NCI-H69 (cell line): ENCODE measurements at places on chromosomes 7 and 10.

DNA sequence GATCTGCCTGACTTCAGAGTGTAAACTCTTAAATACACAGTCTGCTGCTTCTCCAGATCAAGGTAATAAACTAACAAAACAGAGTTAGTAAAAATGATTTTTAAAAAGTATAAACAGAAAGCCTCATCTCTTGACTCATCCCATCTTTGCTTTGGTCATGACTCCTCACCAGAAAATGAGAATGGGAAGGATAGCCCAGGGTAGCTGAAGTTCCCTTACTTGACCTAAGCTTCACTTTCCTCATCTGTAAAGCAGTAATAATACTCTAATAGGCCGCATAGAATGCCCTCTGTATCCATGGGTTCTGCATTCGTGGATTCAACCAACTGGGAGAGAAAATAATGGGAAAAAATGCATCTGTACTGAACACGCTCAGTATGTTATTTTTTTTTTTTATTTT is 11.3 kb upstream of the SLC25A28 start:
- DNase-seq: no peak

DNA sequence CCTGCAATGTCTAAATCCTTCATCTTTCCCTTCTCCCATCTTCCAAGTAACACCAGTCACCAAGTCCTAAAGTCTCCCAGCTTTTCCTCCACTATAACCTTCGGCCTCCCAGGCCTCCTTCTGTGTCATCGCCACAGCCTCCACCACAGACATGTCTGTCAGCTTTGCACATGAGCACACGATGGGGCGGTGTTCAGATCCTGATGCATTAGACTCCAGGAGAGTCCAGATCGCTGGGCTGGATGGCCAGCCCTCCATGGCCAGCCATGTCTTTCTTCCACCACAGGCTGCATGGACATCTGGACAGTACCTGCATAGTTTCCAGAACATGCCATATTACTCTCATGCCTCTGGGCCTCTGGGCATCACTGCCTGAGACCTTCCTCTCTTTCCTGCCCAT is 974.2 kb upstream of the ZNF722 start:
- no peak for DNase-seq

DNA sequence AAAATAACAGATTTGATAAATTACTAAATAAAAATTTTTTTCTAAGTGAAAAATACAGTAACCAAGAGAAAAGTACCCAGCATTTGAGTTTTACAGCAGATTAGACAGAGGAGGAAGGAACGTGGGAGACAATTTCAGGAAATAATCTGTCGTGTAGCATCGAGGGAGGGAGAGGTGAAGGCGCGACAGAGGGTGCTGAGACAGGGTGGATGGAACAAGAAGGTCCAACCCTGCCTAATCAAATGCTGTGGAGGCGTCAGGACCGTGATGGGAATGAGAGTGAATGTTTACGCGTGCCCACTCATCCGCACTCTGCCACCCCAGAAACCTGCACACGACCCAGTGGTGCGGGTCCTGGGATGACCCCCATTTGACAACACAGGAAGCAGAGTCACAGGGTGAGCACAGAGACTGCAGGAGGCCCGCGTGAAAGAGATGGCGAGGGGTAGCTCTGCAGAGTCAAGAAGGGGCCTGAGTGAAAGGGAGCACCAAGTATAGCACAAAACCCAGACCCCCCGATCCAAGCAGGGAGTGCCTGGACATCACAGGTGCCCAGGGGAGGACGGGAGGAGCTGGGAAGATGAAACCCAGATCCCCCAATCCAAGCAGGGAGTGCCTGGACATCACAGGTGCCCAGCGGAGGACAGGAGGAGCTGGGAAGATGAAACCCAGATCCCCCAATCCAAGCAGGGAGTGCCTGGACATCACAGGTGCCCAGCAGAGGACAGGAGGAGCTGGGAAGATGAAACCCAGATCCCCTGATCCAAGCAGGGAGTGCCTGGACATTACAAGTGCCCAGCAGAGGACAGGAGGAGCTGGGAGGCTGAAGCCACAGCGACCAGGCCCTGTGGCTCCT is 558.9 kb downstream of the DNAJB6 start:
- no peak for DNase-seq

DNA sequence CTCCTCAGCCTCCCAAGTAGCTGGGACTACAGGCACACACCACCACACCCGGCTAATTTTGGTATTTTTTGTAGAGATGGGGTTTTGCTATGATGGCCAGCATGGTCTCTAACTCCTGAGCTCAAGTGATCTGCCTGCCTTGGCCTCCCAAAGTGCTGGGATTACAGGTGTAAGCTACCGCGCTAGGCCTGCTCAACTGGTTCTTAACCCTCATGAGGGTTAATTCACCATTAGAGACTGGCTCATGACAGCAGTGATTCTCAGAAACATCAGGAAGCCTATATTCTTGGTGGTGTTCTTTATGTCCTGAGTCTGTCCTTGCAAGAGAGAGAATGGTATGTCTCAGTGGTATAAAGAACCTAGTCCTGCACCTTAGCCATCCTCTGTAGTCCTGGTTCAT is 10.4 kb upstream of the NT5C2 start:
- no peak for DNase-seq

GRCh38 chr7:46859963-46860475 is 721.9 kb downstream of the TNS3 start:
- no peak for DNase-seq

- DNase-seq: no peak
Observed at GRCh38 chr10:6563731-6564130, 16.3 kb downstream of the PRKCQ start.
